ENCODE measurements at places on chromosomes 6 and 20.

DNA sequence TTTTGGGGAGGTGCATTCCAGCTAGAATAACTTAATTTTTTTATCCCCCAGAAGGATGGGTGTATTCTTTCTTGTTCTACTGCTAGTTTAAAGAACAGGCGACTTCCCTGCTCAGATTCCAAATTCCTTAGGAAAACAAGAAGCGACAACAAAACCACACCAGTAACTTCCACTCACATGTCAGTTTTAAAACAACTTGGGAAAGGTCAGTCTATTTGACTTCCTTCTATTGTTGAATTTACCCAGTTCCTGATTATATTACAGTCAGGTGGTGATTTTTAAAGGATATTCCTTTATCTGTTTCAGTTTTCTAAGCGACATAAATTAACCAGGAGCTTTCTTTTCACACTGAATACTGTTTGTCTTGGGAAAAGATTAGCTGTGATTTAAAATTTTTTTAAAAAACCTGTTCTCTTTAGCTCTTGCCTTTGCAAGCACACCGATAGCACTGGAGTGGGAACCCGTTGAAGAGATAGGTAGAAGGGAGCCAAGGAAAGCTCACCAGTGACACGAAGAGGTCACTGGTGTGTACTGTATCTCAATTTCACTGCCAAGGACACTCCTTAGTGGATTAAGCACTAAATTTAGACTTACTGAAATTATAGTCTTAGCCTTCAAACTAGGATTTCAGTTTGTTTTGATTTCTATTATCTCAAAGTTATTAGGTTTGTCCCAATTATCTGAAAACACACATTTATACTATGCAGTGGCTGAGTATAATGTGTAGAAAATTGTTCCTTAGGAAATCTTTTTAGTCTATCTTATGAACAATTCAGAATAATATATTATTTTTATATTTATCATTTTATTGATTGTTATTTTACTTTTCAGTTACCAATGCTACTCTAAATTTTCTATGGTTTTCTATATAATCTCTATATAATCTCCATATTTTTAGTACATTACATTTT lies 22.3 kb downstream of the MARCKS start:
- peak; percentile 34 for DNase-seq

GRCh38 chr6:146336191-146336590 lies 207.4 kb upstream of the RAB32 start:
- DNase-seq: no peak

- DNase-seq: no peak
These were observed 50.5 kb downstream of the EBF4 start for GRCh38 chr20:2742934-2743559.

DNA sequence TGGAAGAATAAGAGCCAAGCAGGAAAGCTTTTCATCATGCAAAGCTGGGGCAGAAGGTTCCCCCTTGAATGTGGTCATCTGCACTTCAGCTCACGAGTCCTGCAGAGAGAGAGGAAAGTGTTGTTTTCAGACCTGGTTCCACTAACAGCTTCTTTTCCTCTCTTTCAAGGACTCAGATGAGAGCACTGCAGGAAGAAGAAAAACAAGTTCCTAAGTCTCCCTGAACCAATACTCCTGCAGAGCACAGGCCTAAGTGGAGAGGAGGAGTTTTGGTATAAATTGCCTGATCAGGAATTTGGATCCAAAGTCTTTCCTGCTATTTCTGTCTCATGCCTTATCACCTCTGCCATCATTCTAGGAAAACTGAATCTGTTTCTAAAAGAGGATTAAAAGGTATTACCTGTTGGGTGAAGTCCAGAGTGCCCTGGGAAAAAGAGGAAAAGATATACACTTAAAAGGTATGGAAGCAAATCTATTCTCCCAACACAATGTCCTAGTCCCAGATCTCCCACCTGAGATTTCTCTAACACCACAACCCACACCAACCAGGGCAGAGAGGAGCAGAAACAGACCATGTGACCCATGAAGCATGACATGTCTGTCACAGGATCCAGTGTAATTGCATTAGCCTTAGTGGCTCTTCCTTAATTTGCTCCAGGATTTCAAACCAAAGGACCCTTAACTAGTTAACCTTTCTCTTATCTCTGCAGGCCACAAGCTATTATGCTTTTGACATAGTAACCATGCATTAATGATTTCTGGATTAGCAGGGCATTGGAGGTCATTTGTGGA lies 12.2 kb downstream of the HLA-DRB5 start:
- no peak for DNase-seq

DNA sequence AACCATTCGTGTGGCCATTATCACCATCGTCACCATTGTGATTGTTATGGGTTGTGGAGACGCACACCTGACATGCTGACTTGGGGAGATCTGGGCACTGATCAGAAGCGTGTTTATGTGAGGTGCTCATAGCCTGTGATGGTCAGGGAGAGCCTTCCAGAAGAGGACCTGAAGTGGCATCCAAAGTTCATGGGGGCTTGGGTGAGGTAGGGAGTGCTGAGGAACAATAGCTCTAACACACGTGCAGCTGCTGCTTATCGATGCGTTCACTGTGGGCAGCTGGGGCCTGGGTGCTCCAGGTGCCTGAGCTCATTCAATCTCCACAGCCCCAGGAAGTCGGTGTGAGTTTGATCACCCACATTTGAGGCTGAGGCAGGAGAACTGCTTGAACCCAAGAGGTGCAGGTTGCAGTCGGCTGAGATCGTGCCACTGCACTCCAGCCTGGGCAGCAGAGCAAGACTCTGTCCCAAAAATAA lies 227.3 kb downstream of the PREX1 start:
- DNase-seq: no peak

- no peak for DNase-seq
These were observed 16.6 kb upstream of the CEP85L start for GRCh38 chr6:118667988-118668387.

DNA sequence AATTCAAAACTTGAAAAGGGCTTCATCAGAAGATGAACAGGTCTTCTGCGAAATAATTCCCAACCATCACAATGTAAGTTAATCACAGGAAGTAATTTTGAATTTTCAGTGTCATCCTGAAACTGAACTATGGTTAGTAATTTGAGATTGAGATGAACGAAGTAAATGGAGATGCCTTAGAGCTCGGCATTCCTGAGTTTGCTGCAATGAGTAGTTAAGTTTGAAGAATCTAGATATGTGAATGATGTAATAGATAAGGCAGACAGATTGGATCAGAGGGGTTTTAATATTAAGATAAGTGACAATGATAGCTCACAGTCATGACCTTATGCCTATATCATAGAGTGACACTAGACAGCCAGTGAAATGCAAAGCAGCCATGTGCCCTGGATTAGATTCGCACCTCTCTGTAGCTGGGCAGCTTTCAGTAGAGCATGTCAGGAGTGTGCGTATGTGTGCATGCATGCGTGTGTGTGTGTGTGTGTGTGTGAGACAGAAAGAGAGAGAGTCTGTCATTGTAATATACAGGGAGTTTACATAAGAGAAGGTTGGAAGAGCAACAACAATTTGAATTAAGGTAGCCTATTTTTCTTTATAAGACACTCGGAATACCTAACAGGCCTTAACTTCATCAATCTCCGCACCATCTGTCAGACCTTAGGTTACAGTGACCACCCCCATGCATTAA lies 233.0 kb downstream of the GMPR start:
- DNase-seq: no peak

- peak; percentile 62 for DNase-seq
These were observed 142.9 kb downstream of the ADGRB3 start for GRCh38 chr6:68777956-68778355.
